WTC11 (cell line): ENCODE measurements at places on chromosomes 3 and 15. TPM values are rescaled to one million over a fixed set of nuclear protein-coding genes. Genes with fewer than 3 reads are reported as not detected.

Gene XCR1
- total RNA-seq = 0.02 to 0.25 TPM in 2 of 3 replicates, not detected in the other

Gene ASB14
- total RNA-seq = not detected in 3 replicates

Gene ACTRT3
- 2.3 to 2.7 TPM (median 2.4 TPM) in 3 replicates for total RNA-seq

Gene CLSTN2
- 0.32 to 0.46 TPM (median 0.35 TPM) in 3 replicates for total RNA-seq

Gene HTR3E
- total RNA-seq = not detected in 3 replicates

Gene SST
- 0.32 to 0.70 TPM in 2 of 3 replicates, not detected in the other for total RNA-seq

Gene KCNH8
- total RNA-seq = 2.5 to 2.8 TPM (median 2.8 TPM) in 3 replicates

Gene USP50
- total RNA-seq = not detected in 3 replicates

Gene GOLGA6C
- total RNA-seq = 0.52 to 0.60 TPM (median 0.55 TPM) in 3 replicates

Gene KCNMB3
- 1.7 to 2.3 TPM (median 2.2 TPM) in 3 replicates for total RNA-seq

Gene GOLGA6B
- total RNA-seq = 0.73 to 1.9 TPM (median 0.85 TPM) in 3 replicates

Gene TM4SF18
- 1.6 to 2.4 TPM (median 2.2 TPM) in 3 replicates for total RNA-seq

Gene IL17RB
- total RNA-seq = 5.3 to 6.4 TPM (median 5.6 TPM) in 3 replicates
